D721Med (cell line): ENCODE measurements at places on chromosomes 5 and 9.

GRCh38 chr5:164555809-164556208, 1050.4 kb downstream of the MAT2B start:
- DNase-seq: no peak

- no peak for DNase-seq
These were observed 34.1 kb upstream of the SLC9A3 start for GRCh38 chr5:558326-558725.

DNA sequence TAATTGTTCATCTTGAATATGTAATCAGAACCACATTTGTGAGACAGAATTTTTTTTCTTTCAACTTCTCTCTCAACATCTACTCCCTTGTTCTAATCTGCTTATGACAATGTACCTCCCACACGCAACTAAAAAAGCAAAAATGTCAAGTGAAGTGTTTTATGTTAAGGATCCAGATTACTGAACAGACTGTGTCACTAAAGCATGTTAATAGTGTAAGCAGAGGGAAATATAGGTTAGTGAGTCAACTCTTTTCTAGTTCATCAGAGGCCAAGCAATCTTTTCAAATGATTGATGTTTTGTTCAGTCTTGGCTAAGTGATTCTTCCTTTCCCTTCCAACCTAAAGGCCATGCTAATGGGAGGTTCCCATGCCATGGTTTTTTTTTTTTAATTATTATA, 34.7 kb upstream of the IDNK start:
- DNase-seq: no peak

DNA sequence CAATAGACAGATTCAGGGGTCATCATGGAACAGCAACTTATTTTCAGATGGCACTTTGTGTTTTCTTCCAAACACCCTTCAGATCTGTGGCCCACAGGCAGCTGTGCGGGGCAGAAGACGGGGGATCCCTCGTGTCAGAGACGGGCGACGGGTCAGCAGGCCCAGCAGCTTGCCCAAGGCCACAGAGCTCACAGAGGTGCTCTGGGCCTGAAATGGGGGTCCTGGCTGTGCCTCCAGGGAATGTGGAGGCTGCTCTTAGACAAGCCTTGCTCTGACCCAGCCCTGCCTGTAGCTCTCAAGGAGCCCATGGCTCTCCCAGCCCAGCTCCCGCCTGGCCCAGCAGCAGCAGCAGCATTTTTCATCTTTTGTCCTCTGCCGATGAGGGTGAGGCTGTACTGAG, 40.9 kb upstream of the SARDH start:
- DNase-seq: no peak

DNA sequence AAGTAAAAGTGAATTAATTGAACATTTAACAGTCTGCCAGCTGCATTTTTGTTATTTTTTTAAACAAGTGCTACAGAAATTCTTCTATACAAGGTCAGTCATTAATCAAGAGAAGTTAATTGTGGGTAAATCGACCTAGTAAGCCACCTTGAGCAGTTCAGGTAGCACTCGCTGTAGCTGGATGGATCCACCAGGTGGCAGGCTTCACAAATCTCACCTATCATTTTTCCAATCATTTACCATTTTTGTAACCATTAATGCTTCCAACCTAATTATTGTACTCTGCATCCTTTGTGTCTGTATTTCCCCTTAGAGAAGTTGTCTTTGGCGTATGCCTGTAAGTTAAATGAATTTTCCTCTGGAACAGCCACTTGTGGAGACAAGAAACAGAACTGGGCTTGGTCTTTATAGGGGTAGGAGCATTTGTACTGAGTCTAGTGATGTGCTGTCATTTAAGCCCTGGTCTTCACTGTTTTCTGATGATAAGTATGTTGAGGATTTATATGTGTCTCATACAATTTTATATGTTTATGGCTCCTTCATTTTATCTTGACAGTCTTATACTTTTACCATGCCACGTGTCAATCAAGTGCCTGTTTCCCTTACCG, 39.5 kb downstream of the CD180 start:
- DNase-seq: no peak

GRCh38 chr9:133106511-133107244, 14.4 kb downstream of the RALGDS start:
- DNase-seq: no peak

GRCh38 chr9:90504486-90504885, 138.1 kb downstream of the DIRAS2 start:
- DNase-seq: no peak

DNA sequence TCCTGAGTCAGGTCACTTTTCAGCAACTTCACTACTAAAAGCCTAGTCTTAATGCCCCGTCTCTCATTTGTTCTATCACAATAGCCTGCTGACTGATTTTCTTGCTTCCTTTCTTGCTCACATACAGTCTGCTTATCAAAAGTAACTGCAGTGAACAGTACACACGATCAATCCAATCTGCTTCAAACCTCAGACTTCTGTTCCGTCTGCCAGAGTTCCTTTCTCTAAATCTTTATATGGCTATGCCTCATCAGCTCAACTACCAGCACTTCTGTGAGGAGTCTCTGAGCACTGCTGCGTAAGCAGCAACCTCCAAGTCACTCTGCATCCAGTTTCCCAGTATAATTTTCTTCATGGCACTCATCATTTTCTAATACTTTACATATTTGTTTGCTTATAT, 34.8 kb upstream of the PUM3 start:
- no peak for DNase-seq

- DNase-seq: no peak
These were observed 1522.9 kb upstream of the WWC1 start for GRCh38 chr5:166768536-166768935.

GRCh38 chr5:156934450-156935211, 28.4 kb downstream of the TIMD4 start:
- DNase-seq: no peak

GRCh38 chr5:124935065-124935464, 188.6 kb upstream of the ZNF608 start:
- no peak for DNase-seq

DNA sequence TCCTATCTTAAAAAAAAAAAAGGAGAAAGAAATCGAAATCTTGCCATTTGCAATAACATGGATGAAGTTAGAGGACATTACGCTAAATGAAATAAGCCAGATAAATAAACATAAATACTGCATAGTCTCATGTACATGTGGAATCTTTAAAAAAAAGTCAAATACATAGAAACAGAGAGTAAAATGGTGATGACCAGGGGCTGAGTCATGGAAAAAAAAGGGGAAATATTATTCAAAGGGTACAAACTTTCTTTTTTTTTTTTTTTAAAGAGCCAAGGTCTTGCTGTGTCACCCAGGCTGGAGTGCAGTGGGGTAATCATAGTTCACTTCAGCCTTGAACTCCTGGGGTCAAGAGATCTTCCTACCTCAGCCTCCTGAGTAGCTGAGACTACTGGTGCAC, 310.1 kb downstream of the ZNF608 start:
- DNase-seq: no peak

DNA sequence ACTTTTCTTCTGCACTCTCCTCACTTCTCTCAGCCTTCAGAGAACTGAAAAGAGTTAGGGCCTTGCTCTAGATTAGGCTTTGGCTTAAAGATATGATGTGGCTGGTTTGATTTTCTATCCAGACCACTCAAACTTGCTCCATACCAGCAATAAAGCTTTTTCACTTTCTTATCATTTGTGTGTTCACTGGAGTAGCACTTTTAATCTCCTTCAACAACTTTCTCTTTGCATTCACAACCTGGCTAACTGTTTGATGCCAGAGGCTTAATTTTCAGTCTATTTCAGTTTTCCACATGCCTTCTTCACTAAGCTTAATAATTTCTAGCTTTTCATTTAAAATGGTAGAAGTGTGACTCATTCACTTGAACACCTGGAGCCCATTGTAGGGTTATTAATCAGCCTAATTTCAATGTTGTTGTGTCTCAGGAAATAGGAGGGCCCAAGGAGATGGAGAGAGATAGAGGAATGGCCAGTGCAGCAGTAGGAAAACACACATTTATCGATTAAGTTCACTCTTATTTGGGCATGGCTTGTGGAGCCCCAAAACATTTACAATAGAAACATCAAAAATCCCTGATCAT, 5.9 kb downstream of the ATPSCKMT start:
- no peak for DNase-seq

- no peak for DNase-seq
These were observed 145.9 kb downstream of the CARTPT start for GRCh38 chr5:71864730-71865601.

- DNase-seq: no peak
These were observed 107.4 kb upstream of the SGCD start for GRCh38 chr5:156219483-156220005.
